ENCODE measurements at places on chromosomes 12 and 14. TPM values are rescaled to one million over a fixed set of nuclear protein-coding genes. Genes with fewer than 3 reads are reported as not detected.

DDIT3 gene
- 13.2 TPM for total RNA-seq

CMKLR1 gene
- total RNA-seq = 2.9 TPM

POTEG gene
- not detected for total RNA-seq

PTGES3 gene
- total RNA-seq = 89.2 TPM

Data from GM23248 (cell line).